T-cell (primary cell): ENCODE measurements at places on chromosomes 4 and X.

- DNase-seq: no peak
These were observed 85.7 kb upstream of the TBL1X start for GRCh38 chrX:9378980-9379696.

DNA sequence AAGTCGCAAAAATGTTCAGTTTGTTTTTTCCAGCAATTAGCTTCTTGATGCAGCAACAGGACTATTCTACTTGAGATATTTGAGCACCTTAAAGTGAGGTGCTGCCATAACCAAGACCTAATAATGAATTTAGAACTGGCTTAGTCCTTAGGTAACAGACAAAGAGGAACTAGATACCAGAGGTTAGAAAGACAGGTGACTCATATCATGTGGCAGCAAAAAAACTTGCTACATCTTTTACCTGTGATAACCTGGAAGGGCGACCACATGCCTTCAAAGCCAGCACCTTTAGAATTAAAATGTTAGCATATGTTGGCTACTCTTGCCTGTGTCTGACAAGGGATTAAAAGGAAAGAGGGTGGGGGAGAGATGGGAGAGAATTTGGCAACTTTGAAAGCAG lies 90.4 kb downstream of the ARHGAP6 start:
- DNase-seq: no peak

- no peak for DNase-seq
These were observed 18.8 kb upstream of the CORIN start for GRCh38 chr4:47856713-47857112.

GRCh38 chr4:46387956-46388355 lies 2.0 kb downstream of the GABRA2 start:
- DNase-seq: no peak

GRCh38 chr4:172356016-172356415 lies 542.8 kb downstream of the GALNTL6 start:
- DNase-seq: no peak

GRCh38 chrX:13533726-13534125 lies 35.7 kb upstream of the EGFL6 start:
- DNase-seq: no peak

DNA sequence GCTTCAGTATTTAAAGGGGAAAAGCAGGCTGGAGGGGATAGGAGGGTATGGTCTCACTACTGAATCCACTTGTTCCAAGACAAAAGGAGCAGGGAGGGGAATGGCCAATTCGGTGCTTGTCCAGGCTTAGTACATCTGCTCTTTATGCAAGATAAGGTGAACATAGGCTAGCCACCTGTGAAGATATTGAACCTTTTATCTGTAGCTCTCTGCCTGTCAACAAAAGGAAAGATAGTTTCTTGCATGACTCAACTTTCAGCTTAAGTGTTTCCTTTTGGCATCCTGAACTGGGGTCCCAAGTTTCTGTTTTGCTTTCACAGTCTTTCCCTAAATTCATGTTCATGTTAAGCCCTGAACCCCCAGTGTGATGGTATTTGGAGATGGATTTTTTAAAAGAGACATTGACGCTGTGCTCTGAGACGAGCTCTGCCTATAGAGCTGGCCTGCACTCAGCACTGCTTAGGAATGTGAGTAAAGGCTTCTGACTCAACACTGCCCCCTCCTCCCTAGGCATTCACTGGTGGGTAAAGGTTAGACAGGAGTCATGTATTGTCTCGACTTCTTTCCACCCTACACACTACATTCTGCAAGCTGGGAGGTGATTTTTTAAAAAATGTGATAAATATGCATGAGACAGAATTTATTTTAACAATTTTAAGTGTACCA lies 28.2 kb downstream of the FAM149A start:
- no peak for DNase-seq

DNA sequence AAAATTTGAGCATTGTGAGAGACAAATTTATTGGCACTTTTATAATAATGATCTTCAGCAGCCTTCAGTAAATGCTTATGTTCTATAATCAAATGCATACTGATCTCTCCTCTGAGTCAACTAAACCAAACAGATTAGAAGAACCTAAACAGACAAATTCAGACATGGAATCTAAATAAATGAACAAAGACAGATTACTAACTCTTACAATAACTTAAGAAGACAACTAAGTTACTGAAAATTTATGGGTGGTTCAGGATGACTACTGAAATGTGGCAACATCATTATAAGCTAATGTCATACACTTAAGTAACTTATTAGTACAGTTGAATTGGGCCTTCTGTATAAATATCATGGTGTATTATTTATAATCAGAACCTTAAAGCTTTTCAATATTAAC lies 127.3 kb downstream of the NEK1 start:
- DNase-seq: no peak

- DNase-seq: no peak
These were observed 212.3 kb downstream of the MAD2L1 start for GRCh38 chr4:119854364-119854763.

- DNase-seq: no peak
These were observed 22.3 kb downstream of the CAMK2D start for GRCh38 chr4:113739197-113739596.

DNA sequence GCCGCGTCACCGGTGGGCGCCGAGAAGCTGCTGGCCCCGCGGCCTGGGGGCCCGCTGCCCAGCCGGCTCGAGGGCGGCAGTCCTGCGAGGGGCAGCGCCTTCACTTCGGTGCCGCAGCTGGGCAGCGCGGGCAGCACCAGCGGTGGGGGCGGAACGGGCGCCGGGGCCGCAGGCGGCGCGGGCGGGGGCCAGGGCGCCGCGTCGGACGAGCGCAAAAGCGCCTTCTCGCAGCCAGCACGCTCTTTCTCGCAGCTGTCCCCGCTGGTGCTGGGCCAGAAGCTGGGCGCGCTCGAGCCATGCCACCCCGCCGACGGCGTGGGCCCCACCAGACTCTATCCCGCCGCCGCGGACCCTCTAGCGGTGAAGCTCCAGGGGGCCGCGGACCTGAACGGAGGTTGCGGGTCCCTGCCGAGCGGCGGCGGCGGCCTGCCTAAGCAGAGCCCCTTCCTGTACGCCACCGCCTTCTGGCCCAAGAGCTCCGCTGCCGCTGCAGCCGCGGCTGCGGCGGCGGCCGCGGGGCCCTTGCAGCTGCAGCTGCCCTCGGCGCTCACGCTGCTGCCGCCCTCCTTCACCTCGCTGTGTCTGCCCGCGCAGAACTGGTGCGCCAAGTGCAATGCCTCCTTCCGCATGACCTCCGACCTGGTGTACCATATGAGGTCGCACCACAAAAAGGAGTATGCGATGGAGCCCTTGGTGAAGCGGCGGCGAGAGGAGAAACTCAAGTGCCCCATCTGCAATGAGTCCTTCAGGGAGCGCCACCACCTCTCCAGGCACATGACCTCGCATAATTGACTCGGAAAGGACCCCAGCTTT lies 5.6 kb downstream of the PRDM8 start:
- DNase-seq: peak; percentile 30

DNA sequence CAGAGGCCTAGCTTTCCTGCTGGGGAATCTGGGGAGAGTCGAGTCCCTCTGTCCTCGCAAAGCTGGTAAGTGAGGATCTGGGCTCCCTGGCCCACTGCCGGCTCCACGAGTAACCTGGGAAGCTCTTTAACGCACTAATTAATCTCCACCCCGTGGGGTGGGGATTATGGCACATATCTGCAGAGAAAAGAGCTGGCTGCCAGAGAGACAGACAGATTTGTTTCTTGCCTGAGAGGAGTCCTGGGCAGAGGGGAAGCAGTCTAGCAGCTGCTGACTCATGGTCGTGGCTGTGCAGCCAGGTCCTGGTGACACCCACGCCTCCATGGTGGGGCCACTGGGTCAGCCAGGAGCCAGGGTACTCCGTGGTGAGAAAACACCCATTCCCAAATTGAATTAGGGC lies 14.0 kb downstream of the SORCS2 start:
- no peak for DNase-seq

- no peak for DNase-seq
These were observed 8.0 kb upstream of the LOC101059915 start for GRCh38 chrX:71659342-71659741.

GRCh38 chr4:138734746-138735145 lies 280.8 kb upstream of the NOCT start:
- no peak for DNase-seq

DNA sequence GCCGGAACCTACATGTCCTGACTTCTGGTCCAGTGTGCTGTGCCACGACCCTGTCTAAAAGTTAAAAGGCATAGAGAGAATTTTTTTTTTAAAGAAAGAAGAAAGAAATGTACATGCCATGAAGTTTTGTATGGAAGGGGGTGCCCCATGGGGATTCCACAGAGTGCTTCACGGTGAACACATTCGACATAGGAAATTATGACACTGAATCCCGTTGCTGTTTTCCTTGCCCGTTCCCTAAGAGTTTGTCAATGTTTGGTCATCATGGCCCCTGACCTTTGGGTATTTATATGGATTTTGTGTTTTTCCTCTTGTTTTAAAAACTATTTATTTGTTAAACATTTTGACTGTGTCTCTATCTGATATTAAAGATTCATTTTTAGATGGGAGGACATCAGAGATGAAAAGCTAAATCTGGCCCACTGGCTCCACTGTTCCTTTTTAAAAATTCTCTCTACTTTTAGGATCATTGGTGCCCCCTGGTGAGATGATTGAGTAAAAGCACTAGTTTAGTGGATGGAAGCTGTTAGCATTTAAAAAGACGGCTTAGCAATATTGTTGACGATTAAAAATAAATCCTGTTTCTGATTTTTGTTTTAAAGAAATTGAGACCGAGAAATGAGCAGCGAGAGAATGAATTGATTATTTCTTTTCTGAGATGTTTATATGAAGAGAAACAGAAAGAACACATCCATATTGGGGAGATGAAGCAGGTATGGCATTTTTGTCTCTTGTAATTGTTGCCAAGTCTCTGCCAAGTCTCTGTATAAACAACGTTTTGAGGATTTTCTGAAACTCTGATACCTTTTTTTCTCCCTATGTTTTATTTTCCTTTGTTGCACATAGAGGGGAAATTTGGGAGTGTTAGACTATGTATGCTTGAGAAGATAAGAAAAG lies 75.0 kb downstream of the PTTG2 start:
- DNase-seq: peak; percentile 24

GRCh38 chrX:118802857-118803256 lies 20.8 kb upstream of the ZCCHC12 start:
- DNase-seq: no peak

GRCh38 chrX:19789376-19789775 lies 98.0 kb downstream of the SH3KBP1 start:
- DNase-seq: no peak

DNA sequence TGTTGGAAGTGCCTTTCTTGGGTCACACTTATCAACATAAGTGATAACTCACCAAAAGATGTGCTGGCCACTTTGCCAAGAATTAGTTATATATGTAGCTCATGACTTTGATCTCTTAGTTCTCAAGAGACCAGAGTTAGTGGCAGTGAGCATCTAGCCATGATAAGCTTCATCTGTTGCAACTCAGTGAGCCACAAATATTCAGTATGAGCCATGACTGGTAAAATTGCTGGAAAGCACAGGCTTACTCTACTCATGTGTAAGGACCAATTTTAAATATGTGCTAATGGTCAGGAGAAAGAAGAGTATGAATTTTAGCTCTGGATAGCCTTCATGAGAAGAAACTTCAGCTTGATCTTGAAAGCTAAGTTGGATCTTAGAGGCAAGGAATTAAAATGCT lies 59.4 kb upstream of the TLL1 start:
- DNase-seq: no peak

- DNase-seq: no peak
These were observed 28.0 kb upstream of the MXD4 start for GRCh38 chr4:2289955-2290333.

DNA sequence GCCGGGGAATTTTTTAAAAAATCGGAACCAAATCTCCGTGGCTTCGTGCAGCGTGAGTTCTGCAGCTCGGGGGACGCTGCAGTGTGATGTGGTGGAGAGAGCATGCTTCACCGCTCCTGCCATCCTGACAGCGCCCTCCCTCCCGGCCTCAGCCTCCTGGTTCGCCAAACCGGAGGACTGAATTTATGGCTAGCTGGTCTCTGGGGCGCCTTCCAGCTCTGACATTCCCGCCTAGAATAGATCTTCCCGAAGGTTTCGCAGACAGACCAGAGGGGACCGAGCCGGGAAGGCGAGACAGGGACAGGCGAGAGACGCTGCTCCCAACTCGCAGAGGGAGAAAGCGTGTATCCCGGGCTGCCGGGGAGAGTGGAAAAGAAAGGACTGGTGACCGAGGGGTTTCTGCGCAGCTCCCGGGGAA lies 25.9 kb downstream of the HOPX start:
- no peak for DNase-seq
